ENCODE measurements at places on chromosomes 6 and 20.

DNA sequence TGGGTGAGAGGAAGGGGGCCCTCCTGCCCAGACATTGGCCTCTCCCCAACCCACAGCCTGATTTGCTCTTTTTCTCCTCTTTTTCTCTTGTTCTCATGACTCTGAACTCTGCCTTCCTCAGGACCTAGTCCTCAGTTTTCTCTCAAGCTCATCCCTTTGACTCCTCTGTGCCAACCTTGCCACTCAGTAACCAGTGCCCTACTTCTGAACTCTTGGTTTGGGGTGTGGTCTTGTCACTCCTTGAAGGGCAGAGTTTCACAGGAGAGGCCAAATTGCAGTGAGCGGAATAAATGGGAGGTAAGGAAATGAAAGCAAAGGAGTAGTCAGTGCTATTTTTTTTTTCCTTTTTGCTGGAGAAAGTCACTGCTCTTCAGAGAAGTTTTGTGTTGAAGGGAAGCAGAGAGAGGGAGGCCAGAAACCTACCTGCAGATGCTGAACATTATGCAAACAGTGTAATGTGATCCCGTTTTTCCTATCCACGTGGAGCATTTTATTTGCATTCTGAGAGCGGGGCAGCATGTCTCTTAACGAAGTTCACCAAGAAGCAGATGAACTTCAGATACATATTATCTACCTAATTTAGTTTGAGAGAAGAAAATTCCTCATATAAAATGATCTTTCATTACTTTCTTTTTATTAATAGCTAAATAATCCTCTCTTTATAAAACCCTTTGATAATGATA is 26.9 kb downstream of the CFAP61 start:
- no peak for DNase-seq

GRCh38 chr6:165717732-165718465 is 54.9 kb upstream of the PDE10A start:
- DNase-seq = no peak

GRCh38 chr6:11851387-11851786 is 72.8 kb upstream of the ADTRP start:
- no peak for DNase-seq

DNA sequence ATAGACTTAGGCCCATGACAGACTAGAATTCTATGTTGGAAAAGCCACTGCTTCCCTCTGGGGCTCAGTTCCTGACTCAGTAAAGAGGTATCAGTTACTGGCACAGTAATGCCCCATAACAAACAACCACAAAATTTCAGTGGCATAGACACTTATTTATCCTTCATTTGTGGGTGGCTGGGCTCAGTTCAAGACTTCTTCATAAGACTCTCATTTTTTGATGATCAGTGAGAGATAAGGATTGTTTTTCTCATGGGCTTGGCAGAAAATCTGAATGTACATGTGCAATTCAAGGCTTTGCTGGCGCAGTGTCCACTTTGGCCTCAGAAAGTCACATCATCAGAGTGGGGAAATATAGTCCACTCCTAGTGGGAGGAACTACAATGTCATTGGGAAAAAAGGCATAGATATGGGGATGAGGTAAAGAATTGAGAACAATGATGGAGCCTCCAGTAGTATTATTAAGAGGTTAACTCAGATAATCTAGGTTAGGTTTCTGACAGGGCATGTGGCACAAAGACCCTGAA is 384.6 kb upstream of the FLRT3 start:
- DNase-seq = no peak

- no peak for DNase-seq
These were observed 828 bp downstream of the HCK start for GRCh38 chr20:32052778-32053362.

DNA sequence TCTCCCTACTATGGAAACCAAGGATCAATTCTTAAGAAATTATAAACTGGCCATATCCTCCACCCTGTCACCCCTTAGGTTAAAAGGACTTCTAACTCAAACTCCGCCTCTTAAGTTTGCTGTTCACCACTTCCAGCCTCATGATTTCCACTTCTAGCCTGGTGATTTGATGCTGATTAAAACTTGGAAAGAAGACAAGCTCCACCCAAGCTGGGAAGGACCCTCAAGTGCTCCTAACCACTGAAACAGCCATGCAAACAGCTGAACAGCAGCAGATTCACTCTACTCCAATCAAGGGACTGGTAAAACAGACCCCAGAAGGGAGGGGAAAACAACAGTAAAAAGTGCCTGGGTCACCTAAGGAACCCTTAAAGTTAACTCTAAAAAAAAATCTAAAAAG is 10.3 kb downstream of the LCA5 start:
- no peak for DNase-seq

GRCh38 chr20:9617940-9618339 is 103.5 kb downstream of the LAMP5 start:
- no peak for DNase-seq

GRCh38 chr6:83511901-83512681 is at the start of gene PRSS35:
Gene PRSS35, plus strand, starts transcription at chr6:83512534. Its CDS starts 10,908 bp downstream, at chr6:83523442.
- DNase-seq = peak; percentile 78

GRCh38 chr6:152598421-152598820 is 38.7 kb downstream of the SYNE1 start:
- DNase-seq = no peak

- no peak for DNase-seq
These were observed 35.8 kb upstream of the ZNF217 start for GRCh38 chr20:53629436-53629835.

DNA sequence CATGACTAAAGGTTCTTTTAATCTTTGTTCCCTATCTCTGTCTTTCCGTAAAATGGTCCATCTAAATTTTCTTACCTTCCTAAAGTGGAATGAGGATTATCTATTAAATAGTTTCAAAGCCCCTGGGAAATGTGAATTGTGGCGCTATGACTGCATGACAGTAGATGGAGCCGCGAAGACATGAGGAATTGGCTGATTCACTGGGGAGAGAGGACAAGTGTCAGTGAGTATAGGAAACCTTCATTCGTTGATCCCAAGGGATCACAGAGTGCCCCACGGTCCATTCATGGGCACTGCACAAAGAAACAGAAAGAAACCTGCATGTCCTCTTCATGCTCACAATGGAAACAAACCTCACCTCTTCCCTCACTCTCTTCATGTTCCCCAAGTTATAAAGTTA is 479.3 kb upstream of the BTBD3 start:
- DNase-seq = no peak

DNA sequence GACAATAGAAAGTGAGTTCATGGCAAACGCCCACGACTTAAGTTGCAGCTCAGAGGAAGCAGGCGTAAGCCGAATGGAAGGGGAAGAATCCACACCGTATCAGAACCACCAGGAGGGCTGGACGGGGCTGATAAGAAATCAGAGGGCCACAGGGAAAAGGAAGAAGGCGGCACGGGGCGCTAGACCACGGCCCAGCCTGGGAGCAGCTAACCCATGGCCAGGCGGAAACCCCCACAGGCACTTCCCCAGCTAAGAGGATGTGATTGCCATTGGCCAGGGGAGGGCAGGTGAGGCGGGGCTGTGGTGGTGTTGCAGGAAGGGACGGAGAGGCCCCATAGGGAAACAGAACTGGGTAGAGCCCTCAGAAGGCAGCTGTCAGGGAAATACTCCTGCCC is 174.0 kb upstream of the AFDN start:
- DNase-seq = no peak

DNA sequence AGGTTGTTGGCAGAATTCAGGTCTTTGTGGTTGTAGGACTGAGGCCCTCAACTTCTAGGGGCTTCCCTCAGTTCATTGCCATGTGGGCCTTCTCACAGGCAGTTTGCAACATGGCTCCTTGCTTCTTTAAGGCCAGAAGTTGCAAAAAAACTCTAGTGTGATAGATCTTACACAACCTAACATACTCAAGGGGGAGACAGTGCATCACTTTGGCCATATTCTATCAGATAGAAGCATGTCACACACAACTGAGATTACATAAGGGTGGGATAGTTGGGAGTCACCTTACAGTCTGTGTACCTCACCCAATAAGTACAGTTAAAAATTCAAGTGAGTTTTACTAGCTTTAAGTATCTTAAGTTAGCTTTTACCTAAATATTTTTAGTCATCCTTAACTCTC is 1.6 kb downstream of the SIRPD start:
- DNase-seq = no peak

DNA sequence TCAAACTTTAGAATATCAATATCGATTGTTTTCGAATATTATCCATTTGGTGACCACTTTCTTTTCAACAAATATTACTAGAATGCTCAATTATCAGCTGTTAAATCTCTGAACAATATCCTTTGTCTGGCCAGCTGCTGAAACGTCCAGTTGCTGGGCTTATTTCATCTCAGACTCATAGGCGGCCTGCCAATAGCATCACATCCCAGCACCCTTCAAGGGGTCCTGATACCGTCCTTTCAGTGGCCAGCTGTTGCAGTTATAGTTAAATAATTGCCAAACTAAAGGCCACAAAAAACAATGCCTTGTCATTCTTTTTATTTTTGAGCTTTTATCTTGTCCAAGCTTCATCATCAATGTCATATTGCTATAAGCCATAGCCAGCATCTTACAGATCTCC is 1006.8 kb upstream of the MANEA start:
- no peak for DNase-seq

DNA sequence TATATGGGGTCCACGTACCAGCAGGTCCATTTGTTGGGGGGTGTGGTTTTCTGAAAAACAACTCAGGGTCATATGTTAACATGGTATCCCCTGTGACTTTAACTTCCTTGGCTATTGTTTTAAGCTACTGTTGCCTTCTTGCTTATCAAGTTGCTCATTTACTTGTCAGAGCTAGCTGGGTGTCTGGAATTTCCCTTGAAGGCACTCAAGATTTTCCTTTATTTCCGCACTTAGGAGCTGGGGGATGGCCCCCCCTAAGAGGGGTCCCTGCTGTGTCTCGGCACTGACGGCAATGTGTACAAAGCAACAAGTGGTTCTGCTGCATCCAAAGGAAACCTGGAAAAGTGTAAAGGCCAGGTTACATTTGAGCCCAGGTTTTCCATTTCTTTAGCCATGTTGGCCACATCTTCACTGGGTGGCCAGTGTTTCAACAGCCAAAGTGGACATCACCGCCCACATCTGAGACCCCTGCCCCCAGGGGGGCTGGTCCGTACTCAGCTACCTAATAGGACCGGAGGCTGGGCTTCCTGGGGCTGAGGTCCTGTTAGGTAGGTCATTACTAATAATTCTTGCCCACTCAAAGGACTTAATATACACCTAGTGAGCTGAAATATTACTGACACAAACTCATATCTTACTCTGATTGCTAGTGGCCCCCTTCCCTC is 24.8 kb upstream of the SYNDIG1 start:
- DNase-seq = no peak

GRCh38 chr20:24493661-24494459 is 24.4 kb downstream of the SYNDIG1 start:
- DNase-seq = no peak

DNA sequence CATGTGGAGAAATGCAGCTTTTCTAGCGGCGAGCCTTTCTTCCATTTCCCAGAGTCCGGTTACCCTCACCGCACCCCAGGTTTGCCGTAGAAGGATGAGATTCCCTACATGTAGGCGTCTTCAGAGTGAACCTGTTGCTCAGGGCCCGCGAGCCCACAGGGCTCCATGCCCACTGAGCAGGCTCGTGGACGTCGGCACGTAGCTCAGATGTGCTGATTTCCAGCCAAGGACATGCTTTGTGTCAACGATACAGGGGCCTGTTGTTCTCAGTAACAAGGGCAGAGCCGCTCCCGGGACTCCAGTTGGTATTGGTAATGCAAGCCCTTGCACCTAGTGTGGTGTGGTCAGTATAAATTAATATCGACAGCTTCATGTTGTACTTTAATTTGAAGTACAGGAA is 159.6 kb downstream of the MTHFD1L start:
- peak; percentile 72 for DNase-seq

GRCh38 chr20:19727251-19727847 is 30.7 kb upstream of the RIN2 start:
- DNase-seq = no peak

GRCh38 chr20:24534282-24534681 is 64.9 kb downstream of the SYNDIG1 start:
- no peak for DNase-seq

DNA sequence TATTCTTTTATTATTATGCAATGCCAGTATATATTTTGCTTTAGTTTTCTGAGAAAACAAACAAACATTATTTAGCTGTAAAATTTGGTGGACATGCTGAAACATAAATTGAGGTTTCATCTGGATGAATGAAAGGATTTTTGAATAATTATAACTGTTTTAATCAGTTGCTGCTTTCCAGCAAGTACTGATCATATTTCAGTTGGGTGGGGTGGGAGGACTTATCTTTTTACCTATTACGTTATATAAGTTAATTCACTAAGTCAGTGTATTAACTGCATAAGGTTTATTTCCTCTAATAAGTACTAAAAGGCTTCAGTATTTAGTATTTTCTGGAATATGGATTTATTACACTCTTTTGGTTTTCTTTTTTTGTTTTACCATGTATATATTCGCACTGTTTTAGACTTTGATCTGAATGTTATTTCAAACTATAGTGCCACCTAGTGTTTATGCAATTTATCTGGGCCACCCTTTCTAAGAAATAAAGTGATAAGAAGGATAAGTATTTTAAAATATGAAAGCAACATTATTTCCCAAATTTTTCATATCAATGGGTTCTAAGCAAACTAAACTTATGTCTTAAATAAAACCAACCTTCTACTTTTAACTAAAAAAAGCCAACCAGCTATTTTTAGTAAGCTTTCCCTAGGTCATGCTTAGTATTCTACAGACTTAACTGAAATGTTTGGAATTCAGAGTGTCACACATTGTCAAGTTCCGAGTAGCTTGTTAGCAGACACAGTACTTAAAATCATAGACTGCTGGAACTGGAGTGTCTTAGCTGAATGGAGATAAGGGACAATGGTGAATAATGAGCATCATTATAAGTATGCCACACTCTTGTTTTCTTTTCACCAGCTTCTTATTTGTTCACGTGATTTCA is 105.4 kb upstream of the MCHR2 start:
- DNase-seq = no peak

- DNase-seq = no peak
These were observed 8.3 kb downstream of the LRRN4 start for GRCh38 chr20:6045566-6045965.

- DNase-seq = no peak
These were observed 2.8 kb upstream of the DIDO1 start for GRCh38 chr20:62929051-62929538.

GRCh38 chr20:22425344-22426295 is 158.8 kb downstream of the FOXA2 start:
- no peak for DNase-seq

DNA sequence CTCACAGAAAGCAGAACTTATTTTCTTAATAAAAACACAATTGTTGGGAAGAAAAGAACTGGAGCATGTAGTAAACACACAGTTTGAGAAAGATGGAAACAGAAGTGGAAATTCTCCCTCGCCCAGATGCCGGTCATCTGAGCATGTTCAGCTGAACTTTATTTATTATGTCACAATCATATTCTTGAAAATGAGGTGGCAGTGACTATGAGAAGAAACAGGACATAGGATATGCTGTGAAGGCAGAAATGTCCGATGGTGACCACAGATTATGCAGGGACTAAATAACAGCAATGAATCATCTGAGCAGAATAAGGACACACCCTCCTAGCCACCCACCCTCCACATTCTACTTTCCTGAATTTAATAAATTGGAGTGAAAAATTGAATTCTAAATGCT is 425.3 kb upstream of the NOX3 start:
- no peak for DNase-seq

GRCh38 chr20:53800883-53801604 is 207.4 kb upstream of the ZNF217 start:
- DNase-seq = no peak

Data from ascending aorta (tissue), 2 donors.